ENCODE measurements at places on chromosomes 1 and 21.

- DNase-seq = peak; percentile 85
Observed at GRCh38 chr1:9466780-9467758, 72.2 kb upstream of the SLC25A33 start.

DNA sequence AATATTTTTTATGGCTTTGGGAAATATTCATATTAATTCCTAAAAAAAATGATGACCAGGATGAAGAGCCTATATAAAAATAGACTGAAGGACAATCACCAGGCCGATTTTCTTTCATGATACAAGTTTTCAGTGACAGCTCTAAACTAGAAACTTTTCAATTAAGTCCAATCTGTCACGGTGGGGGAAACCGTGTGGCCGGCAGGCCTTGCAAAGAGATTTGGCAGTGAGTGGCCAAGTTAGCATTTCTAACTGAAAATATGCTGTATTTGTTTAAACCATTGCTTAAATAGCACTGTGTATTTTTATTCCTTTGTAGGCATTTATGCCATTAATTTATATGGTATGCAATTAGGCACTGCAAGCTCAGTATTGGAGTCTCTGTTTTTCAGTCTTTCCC, 294.5 kb upstream of the NRIP1 start:
- DNase-seq = no peak

GRCh38 chr1:187433598-187433997, 604.8 kb downstream of the PLA2G4A start:
- no peak for DNase-seq

DNA sequence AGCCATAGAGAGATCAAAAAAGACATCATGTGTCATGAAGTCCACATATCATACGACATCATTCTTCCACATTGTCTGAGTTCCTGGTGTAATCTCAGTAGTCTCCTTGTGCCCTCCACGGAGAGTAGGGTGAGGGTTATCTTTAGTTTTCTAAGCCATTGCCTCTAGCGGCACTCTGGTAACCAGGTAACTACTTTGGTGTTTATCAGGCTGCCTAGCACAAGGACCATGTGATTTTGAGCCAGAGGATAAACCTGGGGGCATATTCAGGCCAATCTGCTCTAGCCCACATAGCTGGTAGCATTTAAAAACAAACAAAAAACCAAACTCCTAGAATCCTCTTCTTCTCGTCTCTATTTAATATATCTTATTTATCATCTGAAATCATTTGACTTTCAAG, 147.4 kb downstream of the GDAP2 start:
- no peak for DNase-seq

- DNase-seq = no peak
Observed at GRCh38 chr1:93811326-93812065, 67.5 kb downstream of the DNTTIP2 start.

DNA sequence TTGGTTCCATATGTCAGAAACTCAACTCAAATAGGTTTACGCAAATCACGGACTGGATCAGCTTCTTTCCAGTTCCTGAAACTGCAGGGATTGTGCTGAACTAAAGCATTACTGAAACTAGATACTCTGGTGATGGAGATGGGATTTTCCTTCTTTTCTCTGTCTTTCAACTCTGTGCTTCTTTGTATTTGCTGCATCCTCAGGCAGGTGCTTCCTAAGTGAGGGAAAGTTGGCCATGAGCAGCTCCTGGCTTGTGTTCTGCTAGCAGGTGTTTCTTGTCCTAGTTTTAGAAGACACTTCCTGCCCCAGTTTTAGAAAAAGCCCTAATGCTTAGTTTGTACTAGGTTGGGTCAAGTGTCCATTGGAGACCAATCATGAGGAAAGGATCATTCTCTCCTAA, 86.7 kb upstream of the USP24 start:
- peak; percentile 69 for DNase-seq

DNA sequence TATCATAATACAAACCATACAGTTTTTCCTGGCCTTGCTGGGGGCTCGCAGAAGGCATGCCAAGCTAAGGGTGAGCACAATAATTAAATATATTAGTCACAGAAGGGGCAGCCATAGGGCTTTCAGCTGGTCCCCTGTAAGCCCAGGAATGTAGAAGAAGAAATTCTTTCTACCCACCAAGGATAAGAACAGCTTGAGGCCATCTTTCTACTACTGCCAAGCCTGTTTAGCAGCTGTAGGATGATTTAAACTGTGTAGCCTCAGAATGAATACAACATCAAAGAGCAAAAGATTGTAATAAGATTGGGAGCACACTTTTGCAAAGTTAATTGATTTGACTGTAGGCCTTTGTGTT, 171.5 kb downstream of the LRRC7 start:
- DNase-seq = peak; percentile 19

DNA sequence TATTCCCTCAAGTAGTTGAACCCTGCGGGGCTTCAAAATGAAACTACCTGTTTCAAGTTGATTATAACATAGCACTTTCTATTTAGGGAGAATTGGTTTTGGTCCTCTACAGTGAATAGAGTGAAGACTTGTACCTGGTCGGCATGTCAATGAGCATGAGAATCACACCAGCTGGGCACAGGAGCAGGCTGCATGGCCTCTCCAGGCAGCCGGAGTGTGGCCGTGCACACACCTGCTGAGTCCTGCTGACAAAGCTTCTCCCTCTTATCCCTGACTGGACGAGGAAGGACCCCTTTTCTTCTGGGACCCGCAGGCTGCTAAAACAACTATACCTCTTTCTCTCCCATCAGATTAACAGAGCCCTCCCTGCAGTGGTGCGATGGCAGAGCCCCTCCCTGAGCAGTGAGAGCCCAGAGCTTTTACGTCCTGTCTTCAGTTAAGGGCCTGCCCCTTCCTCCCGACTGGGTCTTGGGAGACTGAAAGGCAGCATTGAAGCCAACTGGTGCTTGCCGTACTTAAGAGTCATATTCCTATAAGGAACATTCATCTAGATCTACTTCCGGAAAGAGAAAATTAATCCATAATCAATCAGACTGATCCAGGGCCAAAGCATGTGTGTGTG, 124.9 kb downstream of the CAPN8 start:
- no peak for DNase-seq

GRCh38 chr1:223832637-223832943, 13.2 kb downstream of the TP53BP2 start:
- DNase-seq = no peak

GRCh38 chr1:101532377-101532776, 295.6 kb downstream of the S1PR1 start:
- no peak for DNase-seq

GRCh38 chr21:28884481-28884880, 108.2 kb downstream of the LTN1 start:
- DNase-seq = no peak

GRCh38 chr1:61190618-61191432, 108.5 kb downstream of the NFIA start:
- no peak for DNase-seq

GRCh38 chr21:45850181-45850580, 131.4 kb upstream of the COL6A1 start:
- DNase-seq = no peak

DNA sequence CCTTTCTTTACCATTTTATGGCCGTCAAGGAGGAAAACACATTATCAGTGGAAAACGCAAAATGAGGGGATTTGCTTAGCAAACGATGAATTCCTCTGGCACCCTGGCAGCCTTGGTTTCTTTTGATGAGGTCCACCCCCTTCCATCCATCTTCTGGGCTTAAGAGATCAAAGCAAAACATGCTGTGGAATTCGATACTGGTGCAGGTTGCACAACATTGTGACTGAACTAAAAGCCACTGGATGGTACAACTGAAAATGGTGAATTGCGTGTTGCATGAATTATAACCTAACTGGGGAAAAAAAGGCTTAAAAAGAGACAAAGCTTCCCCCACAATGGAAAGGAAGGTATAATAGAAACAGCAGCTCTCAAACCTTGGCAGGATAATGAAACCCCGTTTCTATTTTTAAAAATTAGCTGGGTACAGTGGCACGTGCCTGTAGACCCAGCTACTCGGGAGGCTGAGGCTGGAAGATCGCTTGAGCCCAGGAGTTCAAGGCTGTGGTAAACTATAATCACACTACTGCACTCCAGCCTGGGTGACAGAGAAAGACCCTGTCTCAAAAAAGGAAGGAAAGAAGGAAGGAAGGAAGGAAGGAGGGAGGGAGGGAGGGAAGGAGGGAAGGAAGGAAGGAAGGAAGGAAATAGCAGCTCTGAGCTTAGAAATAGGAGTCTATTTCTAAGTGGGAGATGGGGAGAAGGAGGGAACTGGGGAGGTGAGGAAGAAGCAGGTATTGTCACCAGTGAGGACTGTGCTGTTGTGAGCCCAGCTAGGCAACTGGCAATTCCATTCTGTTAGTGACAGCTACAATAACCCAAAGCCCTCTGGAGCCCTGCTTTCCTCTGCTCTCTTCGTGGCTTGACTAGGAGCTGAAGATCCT, 29.0 kb upstream of the LGALS8 start:
- DNase-seq = no peak

GRCh38 chr1:189538271-189538670, 939.4 kb downstream of the BRINP3 start:
- DNase-seq = no peak

GRCh38 chr1:183585038-183585437, 5.2 kb downstream of the NCF2 start:
- no peak for DNase-seq

DNA sequence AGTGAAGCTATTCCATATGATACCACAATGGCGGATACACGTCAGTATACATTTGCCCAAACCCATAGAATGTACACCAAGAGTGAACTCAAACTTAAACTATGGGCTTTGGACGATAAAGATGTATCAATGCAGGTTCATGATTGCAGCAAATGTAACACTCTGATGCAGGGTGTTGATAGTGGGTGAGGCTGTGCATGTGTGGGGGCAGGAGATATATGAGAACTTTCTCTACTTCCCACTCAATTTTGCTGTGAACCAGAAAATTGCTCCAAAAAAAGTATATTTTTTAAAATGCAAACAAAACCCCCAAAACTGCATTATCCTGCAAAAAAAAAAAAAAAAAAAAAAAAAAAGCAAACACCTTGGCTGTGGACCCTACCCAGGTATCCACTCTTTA, 3.4 kb downstream of the ATP1A2 start:
- no peak for DNase-seq

GRCh38 chr1:232620356-232620969, 9.5 kb downstream of the SIPA1L2 start:
- peak; percentile 41 for DNase-seq

DNA sequence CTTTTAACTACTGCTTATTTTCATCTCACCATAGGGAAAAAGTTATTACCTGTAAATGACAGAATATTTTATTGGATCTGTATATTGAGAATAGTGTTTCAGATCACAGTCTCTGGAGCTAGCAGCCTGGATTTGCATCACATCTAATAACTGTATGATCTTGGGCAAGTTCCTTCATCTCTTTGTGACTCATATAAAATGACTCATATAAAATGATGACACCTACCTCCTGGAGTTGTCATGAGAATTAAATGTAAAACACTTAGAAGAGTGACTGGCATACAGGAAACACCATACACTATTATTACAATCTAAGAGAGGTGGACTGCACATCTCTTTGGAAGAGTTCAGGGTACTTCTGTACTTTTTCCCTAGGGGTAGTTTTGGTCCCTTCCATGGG, 421.3 kb downstream of the NEGR1 start:
- no peak for DNase-seq

- no peak for DNase-seq
Observed at GRCh38 chr21:28317177-28317950, 675.3 kb downstream of the LTN1 start.

GRCh38 chr1:46618754-46619415, 2.3 kb upstream of the MOB3C start:
- no peak for DNase-seq

DNA sequence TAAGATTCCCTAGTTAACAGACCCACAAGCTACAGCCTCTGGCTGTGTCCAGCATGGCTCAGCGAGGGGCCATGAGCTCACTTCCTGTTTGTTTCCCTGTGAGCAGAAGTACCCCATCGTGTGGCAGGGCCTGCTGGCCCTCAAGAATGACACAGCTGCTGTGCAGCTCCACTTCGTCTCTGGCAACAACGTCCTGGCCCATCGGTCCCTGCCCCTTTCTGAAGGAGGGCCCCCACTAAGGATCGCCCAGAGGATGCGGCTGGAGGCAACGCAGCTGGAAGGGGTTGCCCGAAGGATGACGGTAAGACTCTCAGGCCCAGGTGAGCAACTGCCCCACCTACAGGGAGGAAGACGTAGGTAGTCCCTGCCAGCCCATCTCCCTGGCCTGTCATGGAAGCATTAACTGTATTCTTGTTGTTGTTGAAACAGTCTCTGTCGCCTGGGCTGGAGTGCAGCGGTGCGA, 38.2 kb downstream of the ZBTB17 start:
- DNase-seq = no peak

DNA sequence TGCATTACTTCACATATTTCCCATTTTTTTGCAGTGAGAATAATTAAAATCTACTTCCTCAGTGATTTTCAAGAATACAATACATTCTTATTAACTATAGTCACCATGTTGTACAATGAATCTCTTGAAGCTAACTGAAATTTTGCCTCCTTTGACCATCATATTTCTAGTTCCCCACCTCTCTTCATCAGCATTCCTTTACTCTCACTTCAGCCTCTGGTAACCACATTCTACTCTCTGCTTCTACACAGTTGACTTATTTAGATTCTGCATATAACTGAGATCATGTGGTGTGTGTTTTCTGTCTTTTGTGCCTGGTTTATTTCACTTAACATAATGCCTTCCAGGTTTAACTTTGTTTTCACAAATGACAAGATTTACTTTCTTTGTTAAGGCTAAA, 304.4 kb upstream of the LYPLAL1 start:
- no peak for DNase-seq

- DNase-seq = no peak
Observed at GRCh38 chr1:199742547-199742946, 285.0 kb upstream of the NR5A2 start.

GRCh38 chr1:198187973-198188588, 31.3 kb downstream of the NEK7 start:
- DNase-seq = no peak
